Natural killer cell treated with Interleukin-12 subunit alpha and Interleukin-12 subunit beta and Interleukin-15 and Interleukin-18, amount 100 ng/mL, for 72 hours (primary cell): ENCODE measurements at places on chromosomes 16 and 17.

- DNase-seq, result no peak
Observed at GRCh38 chr16:88691924-88692560, 5.7 kb upstream of the SNAI3 start.

DNA sequence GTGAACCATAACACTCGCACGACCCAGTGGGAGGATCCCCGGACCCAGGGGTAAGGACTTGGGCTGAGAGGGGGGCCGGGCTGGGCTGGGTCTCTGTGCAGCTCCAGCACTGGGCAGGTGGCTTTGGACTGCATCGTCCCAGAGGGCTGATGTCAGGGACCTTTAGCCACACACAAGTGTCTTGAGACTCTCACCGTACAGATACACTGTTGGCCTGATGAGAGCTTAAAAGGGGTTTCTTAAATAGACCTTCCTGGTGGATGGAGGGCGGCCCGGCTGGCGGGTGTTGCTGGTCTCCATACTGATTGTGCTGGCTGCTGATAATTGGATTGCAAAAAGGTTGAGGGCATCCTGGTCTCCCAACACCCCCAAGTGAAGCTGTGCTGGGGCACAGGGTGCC, 21.7 kb upstream of the CLEC18A start:
- no peak for DNase-seq

GRCh38 chr16:47949714-47950113, 206.1 kb downstream of the ABCC12 start:
- no peak for DNase-seq

GRCh38 chr17:70654706-70655105, 485.4 kb downstream of the KCNJ2 start:
- no peak for DNase-seq

DNA sequence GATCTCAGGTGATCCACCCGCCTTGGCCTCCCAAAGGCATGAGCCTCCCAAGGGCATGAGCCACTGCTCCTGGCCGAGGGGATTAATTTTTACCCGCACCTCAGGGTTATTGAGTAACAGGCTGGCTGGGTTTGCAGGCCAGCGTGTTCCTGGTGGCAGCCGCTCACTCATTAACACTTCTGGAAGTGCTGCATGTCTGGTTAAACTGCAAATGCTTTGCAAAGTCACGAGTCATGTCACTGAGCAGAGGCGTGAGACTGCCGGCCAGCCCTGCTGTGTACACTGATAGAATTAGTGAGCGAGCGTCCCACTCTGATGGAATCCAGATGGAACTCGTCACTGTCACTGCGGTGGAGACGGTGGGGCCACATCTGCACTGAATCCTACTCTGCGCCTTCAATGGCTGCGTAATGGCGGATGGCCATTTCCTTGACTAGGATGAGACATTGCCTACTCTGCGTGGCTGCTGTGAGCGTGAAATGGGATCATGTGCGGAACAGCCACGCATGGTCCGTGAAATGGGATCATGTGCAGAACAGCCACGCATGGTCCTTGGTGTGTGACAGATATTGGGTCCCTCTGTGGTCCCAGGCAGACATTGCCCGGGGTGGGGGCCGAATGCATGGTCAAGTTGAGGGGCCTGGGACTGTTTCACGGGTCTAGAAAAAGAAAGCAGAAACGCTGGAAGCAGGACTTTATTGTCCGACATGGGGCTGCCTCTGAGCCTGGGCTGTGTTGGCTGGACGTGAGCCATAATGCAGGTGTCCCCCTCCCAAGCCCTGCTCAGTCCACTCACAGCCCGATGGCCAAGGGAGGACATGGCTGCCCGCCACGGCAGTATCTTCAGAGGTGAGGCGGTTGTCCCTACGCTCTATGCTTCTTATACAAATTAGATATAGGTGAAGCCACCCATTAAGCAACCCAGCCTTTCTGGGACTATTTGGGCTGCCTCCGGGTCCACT, 740 bp upstream of the SLC5A10 start:
- DNase-seq, result no peak

DNA sequence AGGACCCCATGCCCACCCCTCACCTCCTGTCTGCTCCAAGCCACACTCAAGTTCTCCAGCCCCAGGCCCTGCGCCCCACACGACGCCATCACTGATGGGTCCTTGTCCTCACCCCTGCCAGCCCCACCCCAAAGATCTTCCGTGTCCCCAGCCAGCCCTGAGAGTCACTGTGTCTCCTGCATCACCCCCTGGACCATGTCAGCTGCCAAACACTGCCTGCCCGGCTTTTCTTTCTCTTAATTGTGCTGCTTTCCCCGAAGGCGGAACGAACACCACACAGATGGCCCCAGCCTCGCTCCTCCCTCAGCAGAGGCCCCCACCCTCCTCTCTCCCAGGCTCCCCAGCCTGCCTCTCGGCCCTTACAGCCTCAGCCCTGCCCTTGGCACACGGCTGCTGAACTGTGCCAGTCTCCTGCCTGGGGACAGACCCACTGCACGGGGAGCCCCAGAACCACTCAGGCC, 4.8 kb upstream of the GAA start:
- DNase-seq, result no peak

- DNase-seq, result no peak
Observed at GRCh38 chr17:79039886-79040285, 15.9 kb downstream of the C1QTNF1 start.

GRCh38 chr16:1424028-1424427, 3.5 kb upstream of the UQCC4 start:
- no peak for DNase-seq

- no peak for DNase-seq
Observed at GRCh38 chr17:68421486-68421885, 35.8 kb downstream of the WIPI1 start.

DNA sequence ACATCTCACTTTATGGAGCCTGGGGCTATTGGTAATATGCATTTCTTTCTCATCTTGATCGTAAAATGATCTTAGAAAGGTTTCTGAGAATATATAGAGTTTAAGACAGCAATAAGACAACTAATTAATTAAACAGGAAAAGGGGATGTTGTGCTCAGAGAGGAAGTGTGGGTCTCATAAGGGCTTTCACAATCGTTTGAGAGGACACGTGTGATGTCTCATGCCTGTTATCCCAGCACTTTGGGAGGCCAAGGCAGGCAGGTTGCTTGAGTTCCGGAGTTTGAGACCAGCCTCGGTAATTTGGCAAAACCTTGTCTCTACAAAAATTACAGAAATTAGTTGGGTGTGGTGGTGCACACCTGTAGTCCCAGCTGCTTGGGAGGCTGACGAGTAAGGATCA, 295.6 kb downstream of the WWOX start:
- no peak for DNase-seq

DNA sequence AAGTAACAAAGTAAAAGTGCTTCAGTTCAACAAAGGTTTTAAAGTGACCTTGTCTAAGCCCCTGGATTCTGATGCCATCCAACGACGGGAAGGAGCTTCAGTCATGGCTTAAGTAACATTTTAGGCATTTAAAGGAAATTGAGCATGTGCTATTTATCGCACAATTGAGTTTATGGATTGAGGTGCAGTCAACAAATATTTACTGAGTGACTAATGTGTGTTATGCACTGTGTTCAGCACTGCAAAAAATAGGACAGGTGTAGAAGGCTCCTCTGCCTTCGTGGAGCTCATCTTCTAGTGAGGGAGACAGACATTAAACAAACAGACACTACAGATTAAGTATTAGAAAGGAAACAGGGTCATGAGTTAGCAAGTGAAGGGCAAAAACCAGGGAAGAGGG, 12.5 kb downstream of the TMIGD1 start:
- DNase-seq, result no peak

DNA sequence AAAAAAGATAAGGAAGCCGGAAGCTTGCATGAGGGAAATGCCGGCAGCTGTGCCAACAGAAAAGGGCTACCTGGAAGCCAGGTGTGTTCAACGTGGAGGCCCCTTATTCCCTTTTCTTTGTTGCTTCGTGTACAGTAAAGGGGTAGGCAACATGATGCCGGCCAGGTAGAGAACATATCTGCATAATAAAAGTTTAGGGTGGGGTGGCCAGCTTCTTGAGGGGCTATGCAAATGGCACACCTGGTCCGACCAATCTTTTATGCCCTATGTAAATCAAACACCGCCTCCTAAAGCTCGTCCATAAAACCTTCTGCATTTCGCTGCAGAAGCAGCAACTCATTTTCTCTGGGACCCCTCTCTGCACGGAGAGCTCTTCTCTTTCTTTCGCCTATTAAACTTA, 911.6 kb downstream of the KCNJ2 start:
- no peak for DNase-seq

- DNase-seq, result no peak
Observed at GRCh38 chr17:3688027-3688553, 7.9 kb downstream of the P2RX5 start.

DNA sequence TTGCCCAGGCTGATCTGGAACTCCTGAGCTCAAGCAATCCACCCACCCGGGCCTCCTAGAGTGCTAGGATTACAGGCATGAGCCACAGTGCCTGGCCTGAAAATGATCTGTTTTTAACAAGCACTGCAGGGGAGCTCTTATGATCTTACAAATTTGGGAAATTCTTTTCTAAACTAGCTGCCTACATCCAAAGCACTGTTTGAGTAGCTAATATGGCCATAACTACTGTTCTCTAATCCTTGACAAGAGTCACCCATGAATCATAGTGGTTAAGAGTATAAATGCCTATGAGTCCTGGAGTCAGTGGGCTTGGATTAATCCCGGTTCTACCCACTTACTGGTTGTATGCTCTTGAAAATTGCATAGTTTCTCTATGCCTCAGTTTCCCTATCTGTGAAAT, 1.4 kb upstream of the CPPED1 start:
- DNase-seq, result no peak

GRCh38 chr16:35732046-35732810, 2272.8 kb downstream of the TP53TG3F start:
- no peak for DNase-seq

DNA sequence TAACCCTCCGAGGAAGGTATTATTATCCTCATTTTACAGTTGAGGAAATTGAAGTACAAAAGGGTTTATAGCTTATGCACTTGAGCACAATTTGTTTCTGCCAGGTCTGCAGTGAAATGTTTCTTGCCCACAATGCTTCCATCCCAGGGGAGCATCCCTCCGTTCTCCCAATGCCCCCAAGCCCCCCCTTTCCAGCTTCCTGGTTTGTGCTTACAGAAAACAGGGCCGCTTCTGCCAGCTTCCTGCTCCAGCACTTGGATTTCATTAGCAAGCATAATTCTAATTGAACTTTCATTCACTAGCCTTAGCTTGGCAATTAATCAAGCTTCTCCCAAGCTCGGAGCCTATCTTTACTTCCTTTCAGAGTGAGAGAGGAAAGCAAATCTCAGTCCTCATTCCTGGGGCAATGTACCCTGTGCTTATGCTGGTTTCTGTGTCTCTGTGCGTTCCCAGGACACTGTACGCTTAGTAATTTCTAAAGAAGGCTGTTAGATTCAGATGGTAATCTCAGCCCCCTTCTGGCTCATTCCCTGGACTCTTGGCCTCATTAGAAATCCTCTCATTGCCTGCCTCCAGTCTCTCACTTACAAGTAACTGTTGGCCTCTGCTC, 141.6 kb downstream of the HS3ST2 start:
- no peak for DNase-seq

DNA sequence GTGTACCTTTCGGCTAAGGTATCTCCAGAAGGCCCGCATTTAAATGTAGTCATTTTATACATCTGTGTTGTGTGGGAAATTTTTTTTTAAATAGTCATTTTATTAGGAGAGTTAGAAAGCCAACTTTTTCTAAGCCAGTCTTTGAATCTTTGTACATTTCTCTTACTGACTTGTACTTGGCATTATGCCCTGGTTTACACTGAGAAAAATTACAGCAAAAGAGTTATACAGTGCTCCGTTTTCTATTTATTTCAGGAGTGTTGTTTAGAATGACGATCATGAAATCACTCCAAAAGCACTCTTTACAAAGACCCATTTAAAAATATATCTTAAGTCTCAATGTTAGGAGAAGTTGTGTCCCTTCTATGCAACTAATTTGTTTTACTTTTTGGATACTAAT, 91.8 kb downstream of the CYB561 start:
- no peak for DNase-seq

DNA sequence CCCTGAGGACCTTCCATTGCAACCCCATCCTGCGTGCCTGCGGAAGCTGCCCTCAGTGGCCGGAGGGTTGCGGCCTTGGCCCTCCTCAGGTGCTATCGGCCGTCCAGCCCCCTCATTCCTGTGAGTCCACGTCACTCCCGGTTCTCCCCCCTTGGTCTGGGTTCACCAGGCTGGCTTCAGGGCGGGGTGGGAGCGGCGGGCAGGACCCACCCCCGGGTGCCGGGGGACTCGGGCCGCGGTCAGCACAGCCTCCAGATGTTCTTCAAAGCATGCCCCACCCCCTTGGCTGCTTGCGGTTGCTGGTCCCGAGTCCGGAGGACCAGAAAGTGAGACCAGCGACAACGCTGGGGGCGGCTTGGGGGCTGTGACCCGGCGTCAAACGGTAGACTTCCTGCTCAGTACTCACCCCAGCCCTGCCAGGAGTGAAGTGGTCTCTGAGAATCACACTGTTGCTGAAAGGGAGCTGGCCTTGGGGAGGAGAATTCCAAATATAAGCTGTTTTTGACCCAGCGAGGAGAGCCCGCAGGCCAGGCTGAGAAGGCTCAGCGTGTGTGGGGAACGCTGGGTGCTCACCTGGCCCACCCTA, 4.5 kb downstream of the ZNF469 start:
- no peak for DNase-seq

GRCh38 chr17:67467500-67468455, 90.7 kb downstream of the PITPNC1 start:
- no peak for DNase-seq
